T-helper 2 cell (primary cell): ENCODE measurements at places on chromosomes 3 and 15.

DNA sequence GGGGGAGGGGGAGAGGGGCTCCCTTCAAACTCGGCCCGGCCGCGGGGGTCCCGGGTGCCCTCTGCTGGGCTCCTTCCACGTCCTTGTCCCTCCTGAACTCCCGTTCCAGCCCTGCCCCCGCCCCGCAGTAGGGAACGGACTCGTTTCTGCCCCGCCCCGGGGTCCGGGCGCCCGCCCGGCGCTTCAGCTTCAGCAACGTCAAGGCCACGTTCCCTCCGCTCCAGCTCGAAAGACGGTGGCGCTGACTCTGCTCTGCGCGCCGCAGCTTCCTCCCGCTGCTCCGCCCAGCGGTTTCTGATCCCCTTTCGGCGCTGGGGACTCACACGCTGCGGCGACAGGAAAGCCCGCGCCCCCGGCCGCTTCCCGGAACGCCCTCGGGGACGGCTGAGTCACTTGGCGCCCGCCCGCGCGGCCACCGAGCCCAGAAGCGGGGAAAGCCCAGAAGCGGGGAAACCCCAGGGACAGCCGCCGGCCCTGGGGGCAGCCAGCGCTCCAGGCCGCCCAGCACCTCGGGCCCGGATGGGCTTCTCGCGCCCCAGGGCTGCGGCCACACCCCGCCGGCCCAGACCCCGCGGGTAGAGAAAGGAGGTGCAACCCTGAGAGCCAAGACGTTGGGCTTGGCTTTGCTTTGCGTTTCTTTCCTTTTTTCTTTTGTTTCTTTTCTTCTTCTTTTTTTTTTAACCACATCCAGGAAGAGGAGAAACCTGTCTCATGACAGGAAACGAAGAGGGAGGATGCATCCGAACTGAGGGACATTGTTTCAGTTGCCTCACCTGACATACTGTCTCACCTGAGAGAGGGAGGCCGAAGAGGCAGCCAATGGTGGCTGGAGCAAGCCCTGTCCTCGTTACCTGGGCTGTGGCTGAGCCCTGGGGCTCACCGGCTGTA is 28.9 kb downstream of the ARHGAP31 start:
- peak; percentile 94 for DNase-seq

- no peak for DNase-seq
Observed at GRCh38 chr3:11622586-11623550, 20.8 kb downstream of the VGLL4 start.

GRCh38 chr3:194775731-194776130 is 90.0 kb downstream of the FAM43A start:
- DNase-seq: no peak

GRCh38 chr3:111662907-111663306 is 67.8 kb upstream of the ZBED2 start:
- DNase-seq: no peak

DNA sequence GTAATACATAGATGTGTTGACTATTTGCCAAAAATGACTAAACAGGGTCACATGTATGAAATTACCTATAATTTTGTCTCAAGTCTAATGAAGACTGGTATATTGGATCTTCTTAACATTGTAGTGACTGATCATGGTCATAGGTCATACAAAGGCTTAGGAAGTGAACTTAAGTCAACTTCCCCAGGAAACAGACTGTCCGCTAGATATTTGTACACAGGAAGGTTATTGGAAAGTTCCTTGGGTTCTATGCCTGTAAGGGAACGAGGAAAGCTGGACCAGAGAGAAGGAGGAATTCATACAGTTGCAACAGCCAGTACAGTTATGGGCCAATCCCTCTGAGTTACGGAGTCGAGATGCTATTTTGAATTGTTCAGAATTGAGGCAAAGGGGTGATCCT is 462.0 kb upstream of the THRB start:
- no peak for DNase-seq

DNA sequence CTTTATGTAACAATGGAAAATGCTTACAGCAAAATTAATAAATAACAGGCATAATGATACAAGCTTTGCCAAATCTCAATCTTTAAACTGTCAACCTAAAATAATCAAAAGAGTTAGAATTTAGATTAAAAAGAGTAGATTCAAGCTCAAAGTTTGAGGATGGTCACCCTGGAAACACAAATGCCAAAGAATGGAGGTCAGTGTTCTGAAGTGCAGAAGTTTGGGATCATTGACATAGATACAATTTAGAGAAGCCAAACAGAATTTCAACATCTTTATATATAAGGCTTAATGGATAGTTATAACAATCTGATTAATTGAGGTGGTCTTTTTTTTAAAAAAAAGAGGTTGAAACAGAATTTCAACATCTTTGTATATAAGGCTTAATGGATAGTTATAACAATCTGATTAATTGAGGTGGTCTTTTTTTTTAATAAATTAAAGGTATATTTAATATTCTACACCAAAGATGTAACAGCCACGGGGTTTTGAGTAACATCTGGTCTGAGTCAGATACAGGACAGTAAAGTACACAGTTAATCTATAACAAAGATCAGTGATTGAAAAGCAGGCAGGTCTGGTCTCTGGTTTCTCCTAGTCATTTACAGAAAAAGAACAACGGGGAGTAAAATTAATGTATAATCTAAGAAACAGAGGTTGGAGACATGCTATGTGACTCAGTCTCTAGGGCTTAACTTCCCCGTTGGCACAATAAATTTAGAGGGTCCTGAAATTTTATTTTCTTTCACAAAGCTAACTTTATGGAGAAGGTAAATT is 490.7 kb downstream of the GBE1 start:
- DNase-seq: no peak

- DNase-seq: no peak
Observed at GRCh38 chr3:33420966-33421365, 19.2 kb downstream of the UBP1 start.

- DNase-seq: no peak
Observed at GRCh38 chr3:5041315-5041714, 62.1 kb downstream of the BHLHE40 start.

GRCh38 chr15:55518641-55519040 is 10.6 kb upstream of the DNAAF4 start:
- no peak for DNase-seq

DNA sequence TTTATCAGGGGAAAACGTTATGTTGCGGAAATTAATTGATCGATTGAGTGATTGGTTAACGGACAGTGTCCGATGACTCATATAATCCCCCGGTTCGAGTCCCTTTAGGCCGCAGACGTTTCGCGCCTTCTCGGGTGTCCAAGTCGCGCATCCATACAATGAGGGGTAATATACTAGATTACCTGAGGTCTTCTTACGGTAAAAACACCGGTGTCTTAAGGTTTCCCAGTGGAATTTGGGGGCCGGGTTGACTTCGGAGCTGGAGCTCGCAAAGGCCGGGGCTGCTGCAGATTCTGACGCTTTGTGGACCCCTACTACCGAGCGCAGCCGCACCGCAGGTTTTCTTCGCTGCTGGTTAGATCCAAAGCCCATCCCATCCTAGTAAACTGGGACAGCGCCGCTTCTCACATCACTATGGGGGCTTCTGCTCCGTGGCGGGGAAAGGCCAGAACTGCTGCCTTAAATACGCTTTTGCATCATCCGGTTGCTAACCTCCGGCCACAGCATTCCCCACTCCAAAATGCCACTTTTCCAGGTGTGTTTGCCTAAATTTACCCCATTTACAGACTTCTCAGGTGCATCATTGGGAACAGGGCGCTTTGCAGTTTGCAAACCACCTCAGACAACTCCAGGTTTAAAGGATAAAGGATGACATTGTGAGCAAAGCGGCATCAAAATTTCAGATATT is 858 bp upstream of the SACM1L start:
- peak; percentile 51 for DNase-seq

GRCh38 chr3:39850716-39851032 is 41.3 kb downstream of the MYRIP start:
- DNase-seq: no peak

- no peak for DNase-seq
Observed at GRCh38 chr3:126936853-126937425, 46.0 kb upstream of the PLXNA1 start.

- no peak for DNase-seq
Observed at GRCh38 chr3:53518495-53518981, 24.1 kb downstream of the CACNA1D start.

DNA sequence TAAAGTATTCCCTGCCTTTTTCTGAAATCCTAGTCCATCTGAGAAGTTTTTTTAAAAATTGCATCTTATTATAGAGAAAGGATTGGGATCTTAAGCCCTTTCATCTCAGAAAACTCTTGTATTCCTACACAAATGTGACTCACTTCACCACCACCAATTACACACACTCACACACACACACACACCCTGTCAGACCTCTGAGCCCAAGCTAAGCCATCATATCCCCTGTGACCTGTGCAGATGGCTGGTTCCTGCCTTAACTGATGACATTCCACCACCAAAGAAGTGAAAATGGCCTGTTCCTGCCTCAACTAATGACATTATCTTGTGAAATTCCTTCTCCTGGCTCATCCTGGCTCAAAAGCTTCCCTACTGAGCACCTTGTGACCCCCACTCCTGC is 1181.9 kb downstream of the ROBO2 start:
- no peak for DNase-seq

DNA sequence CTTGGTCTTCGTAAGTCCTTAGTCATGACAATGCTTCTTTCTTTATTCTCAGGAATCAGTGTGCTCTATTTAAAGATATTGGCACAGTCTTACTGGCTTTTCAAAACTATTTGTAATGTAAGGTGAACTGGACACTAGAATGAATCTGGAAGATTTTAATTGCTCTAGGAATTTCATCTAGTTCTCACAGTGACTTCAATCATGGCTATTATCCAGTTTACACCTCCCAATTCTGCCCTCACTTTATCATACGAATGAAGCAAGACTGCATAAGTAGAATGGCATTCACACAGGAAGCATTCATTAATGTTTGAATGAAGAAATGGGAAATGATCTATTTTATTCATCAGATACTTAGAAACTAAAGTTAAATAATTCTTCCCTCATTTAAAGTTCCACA is 26.7 kb upstream of the DRD3 start:
- DNase-seq: no peak

DNA sequence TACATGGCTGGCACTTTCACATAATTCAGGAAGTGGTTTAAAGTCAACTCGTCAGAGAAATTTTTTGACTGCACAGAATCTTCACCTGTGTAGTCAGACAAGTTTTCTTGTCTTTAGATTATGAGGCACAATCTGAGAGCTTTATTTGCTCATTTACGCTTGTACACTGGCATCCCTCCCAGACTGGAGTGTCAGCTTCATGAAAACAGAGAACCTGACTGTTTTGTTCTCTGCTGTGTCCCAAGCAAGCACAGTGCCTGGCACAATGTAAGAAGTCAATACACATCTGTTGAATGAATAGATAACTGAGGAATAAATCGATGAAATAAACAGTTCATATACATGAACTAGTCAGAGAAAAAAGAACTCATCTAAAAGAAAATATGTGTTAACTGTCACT is 846.1 kb upstream of the CFAP20DC start:
- no peak for DNase-seq

- DNase-seq: no peak
Observed at GRCh38 chr15:48373821-48374451, 42.7 kb downstream of the DUT start.

DNA sequence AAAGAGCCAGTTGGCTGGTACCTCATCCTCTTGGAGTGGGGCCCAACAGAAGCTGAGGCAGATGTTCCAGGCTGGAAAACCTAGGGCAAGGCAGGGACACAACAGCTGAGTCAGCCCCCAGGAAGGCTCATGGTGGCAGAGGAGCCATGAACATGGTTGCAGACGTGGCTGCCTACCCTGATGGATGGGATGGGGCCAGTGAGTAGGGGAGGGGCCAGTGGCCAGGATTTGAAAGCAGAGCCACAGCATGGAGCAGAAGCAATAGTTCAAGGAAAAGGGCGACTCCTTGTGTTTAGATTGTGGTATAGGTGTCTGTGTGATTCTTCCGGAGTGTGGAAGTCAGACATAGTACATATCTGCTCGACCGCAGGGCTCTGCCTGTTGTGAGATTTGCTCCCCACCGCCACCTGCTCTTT is 24.2 kb downstream of the PXYLP1 start:
- peak; percentile 16 for DNase-seq

GRCh38 chr3:46908294-46908985 is 30.9 kb downstream of the PTH1R start:
- DNase-seq: no peak

DNA sequence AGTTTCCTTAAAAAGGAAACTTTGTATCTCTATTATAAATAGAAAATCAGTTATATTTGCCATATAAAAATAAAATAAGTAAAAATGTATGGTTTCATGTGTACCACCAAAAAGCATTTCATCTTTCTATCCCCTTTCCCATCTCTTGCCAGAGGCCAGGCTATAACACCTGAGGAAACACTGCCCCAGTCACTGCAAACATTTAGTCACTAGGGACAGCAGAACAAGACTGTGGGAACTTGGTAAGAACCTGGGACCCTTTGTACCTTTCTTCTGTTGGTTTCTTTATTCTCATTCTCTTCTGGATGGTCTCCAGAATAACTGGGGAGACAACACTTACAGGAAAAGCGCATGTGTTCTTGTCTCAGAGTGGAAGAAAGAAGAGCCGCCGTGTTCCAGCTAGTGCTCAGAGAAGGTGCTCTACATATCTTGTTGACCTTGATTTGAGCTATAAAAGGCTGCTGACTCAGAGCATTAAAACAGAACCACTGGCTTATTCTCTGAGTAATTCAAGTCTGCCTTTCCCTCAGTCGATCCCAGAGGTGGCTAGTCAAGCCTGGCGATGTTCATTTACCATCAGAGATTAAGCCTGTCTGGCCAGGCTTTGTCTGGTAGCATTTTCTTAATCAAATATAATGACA is 361.6 kb downstream of the RBMS3 start:
- DNase-seq: no peak

- no peak for DNase-seq
Observed at GRCh38 chr15:29091666-29092065, 178.0 kb downstream of the NSMCE3 start.

- no peak for DNase-seq
Observed at GRCh38 chr3:178086144-178086825, 450.0 kb upstream of the KCNMB2 start.

DNA sequence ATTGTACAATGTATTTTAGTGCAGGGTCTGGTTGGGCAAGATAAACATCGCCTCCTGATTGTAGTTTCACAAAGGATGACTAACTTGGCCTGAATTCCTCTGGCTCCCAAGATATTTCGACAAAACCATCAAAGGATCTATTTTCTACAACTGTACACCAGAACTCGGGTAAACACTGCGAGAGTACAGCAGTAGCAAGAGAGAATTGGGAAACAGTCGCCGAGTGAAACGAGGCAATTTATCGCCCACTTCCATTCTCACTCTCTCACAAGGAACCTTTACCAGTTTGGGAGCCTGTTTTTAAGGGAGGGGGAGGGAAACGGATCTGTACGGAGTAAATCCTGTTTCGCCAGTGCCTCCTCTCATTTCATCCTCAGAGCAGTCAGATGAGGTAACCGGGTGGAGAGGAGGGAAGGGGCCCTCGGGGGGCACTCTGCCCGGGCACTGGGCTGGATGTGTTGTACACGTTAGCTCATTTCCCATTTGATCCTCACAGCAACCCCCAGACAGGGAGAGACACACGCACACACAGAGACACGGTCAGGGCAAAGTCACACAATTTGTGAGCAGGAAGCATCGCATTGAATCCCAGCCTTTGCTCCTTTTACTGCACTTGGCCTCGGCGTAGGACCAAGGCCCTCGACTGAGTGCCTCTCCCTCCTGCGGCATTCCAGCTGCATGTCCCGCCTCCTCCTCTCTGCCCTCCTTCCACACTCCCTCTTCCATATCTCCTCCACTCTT is 120.1 kb downstream of the LIPC start:
- DNase-seq: no peak
